ENCODE measurements at places on chromosomes 2 and 18. TPM values are rescaled to one million over a fixed set of nuclear protein-coding genes. Genes with fewer than 3 reads are reported as not detected.

- no peaks in the 10 kb centered on the region for H3K27me3 ChIP-seq
- H3K4me1 ChIP-seq, result no peaks in the 10 kb centered on the region
- H3K27ac ChIP-seq, result no peak overlapping the region
- H3K36me3 ChIP-seq, result no peaks in the 10 kb centered on the region
- DNase-seq, result no peak
Measured at GRCh38 chr18:73355121-73355520, 487.3 kb upstream of the NETO1 start.

- H3K36me3 ChIP-seq, result no peaks in the 10 kb centered on the region
- DNase-seq, result peak; percentile 71
- H3K4me1 ChIP-seq, result no peaks in the 10 kb centered on the region
- H3K4me3 ChIP-seq, result peak within 1 kb of the TSS; percentile 87
Measured at GRCh38 chr18:24426398-24427294, at the start of gene IMPACT. IMPACT (plus strand) TSS chr18:24426670; CDS start chr18:24426757, 87 bp downstream.

The GNAL gene
- 11.5 TPM for total RNA-seq

The AKAIN1 gene
- total RNA-seq, result not detected

DNA sequence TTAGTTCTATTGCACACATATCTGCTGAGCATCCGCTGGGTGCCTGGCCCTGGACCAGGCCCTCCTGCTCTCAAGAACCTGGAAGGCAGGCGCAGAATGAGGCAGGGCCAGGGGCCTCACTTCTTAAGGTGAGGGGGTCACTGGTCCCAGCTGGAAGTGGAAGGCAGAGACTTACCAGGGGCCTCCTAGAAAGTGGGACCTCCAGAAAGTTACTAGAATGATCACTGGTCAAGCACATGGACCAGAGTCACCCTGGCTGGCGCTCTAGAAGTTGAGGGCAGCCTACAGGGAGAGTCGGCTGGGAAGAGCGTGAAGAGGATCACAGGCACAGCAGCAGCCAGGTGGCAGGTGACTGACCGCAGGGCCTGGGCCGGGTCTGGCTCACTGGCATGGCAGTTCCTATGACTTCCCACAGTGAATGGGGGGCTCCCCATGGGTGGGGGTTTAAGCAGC lies 26.1 kb upstream of the MAL start:
- no peak overlapping the region for H3K27ac ChIP-seq
- no peaks in the 10 kb centered on the region for H3K36me3 ChIP-seq
- DNase-seq, result no peak
- H3K4me3 ChIP-seq, result no peak overlapping the region

The C1QL2 gene
- total RNA-seq, result not detected

The ASB18 gene
- total RNA-seq, result not detected

All from uterus (tissue), 4 donors.